Inflammatory macrophage (primary cell): ENCODE measurements at places on chromosomes 5 and 9.
A peak's percentile ranks its signal among the peaks of the same experiment; 100 is the strongest.

DNA sequence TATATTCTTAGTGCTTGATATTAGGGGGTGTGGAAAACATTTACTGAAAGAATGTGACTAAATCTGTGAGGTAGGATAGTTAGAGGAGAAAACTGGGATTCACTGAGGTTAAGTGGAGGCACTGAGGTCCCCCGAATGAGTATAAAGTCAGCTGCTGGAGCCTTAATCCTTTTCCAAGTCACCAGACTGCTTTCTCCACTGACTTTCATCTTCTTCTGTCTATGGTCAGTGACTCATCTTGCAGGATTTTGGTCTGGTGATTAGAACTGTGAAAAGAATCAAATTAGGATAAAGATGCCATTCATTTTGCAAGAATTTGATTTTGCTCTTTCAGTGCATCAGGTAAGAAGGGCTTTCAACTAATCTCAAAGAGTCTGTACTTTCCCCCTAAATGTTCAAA is 89.3 kb upstream of the ALDH1A1 start:
- no peak for DNase-seq

DNA sequence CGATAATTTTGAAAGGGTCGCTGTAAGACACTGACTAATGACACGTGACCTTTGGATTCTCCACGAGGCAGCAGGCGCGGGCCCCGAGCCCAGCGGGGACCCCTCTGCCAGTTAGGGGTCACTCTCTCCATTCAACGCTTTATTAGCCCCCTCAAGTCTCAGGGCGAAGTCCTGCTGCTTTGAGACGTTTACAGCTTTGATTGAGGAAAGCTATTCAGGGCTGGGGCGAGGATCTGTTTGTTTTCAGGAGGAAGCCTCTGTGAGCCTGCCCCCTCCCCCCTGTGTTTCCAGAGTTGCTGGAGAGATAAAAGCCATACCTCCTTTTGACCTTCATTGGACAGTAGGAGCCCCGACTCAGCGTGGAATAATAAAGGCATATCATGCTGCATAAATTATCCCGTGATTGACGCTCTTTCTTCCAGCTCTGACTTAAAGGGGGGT is 31.4 kb upstream of the MSX2 start:
- no peak for DNase-seq

GRCh38 chr5:14178671-14179211 is 35.6 kb downstream of the TRIO start:
- no peak for DNase-seq

DNA sequence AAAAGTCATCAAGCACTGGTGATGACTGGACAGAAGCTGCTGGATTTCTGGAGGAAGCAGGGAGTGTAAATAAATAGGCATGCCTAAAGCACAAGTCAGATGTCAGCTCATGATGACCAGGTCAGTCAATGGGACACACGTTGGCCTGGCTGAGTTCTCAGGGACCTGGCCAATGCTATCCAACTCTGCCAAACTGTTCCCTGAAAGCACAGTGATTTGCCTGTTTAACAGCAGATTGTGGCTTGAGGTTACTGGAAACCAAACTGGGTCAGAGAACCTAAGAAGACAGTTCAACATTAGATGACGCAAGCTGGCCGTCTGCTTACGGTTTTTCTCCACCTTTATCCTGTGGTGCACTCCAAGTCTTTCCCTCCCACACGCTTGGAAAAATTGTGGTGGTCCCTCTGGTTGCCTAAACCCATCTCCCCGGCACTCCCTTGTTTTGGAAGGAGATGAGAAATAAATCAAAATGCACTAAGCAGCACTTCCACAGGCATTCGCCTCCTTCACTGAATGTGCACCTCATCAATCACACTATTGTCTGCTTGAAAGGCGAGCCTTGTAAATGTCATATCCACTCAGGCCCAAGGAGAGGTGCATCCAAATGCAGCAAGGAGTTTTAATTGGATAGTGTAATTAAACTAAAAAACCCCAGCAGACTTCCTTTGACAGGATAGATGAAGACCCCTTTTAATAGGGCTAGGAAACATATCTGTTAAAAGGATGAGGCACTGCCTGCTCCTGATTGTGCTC is 199.4 kb downstream of the GAPVD1 start:
- no peak for DNase-seq

DNA sequence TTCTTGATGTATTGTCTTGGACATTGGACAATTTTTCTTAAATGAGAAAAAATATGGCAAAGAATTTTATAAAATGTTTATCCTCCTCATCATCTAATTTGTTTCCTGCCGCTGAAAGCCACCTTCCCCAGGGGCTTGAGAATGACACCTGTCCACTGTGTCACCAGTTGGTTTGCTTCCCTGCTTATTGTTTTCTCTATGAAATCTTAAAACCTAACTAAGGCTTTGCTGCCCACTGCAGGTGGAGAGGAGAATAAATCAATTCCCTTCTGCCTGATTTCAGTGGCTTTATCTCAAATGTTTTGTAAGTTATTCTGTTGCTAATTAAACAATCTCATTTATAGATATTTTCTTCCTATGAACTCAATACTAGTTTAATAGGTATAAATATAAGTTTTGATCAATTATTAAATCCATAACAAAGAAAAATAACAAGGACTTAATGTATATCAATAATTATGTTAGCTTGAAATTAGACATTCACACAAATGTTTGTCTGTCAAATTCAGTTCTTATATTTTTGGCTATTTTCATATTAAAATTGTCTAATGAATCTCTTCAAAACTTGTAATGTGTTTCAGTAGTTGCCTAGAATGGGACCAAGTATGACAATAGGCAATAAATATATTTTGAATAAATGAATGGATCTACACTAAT is 822.5 kb downstream of the PTPRD start:
- DNase-seq = peak; percentile 1

- DNase-seq = no peak
Observed at GRCh38 chr9:127258606-127259471, 5.7 kb upstream of the GARNL3 start.

GRCh38 chr5:56110646-56111403 is 116.1 kb upstream of the IL6ST start:
- no peak for DNase-seq

DNA sequence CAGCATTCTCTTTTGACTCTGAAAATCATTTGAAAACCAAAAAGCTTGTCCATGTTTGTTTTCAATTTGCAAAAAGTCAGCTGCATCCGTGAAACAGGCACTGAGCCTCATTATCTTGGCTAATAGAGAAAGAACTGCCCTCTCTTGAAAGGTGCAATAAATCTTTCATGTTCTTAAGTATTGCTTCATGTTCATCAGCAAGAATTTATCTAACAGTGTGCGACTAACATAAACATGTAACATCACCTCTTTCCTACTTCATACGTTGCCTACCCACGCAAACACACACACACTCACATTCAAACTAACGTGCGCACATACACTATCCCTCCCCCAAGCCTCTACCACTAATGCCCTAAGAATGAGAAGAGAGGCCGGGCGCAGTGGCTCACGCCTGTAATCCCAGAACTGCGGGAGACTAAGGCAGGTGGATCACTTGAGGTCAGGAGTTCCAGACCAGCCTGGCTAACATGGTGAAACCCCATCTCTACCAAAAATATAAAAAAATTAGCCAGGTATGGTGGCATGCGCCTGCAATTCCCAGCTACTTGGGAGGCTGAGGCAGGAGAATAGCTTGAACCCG is 629.7 kb upstream of the ZNF608 start:
- no peak for DNase-seq

- DNase-seq = no peak
Observed at GRCh38 chr5:83724001-83724400, 3.3 kb upstream of the HAPLN1 start.

- DNase-seq = no peak
Observed at GRCh38 chr5:159581502-159582249, 251.4 kb upstream of the IL12B start.

- no peak for DNase-seq
Observed at GRCh38 chr5:159511570-159511969, 181.3 kb upstream of the IL12B start.

DNA sequence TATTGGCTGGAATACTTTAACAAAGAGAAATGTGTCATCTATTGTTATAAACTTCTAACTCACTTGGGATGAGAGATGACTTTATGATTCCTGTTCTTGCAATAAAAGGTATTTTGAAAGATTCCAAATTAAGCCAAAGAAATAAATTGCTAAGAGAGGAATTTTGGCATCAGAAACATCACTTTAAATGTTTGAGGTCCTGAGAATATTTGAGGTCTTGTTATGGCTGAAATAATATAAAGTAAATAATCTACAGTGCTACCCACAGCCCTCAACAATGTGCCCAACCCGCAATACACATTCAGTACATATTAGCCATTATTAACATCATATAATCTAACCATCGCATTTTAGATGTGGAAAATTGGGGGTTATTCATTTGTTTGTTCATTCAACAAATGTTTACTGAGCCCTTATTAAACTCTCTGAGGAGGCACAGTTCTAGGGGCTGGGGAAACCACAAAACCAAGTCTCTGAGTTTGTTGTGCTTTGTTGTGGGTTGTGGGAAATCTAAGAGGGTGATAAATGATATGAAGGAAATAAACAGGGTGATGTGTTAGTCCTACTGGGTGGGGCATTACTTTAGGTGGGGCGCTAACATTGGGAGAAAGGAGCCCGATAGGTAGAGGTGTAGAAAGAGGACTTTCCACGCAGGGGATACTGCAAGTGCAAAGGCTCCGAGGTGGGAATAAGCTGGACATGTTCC is 135.2 kb upstream of the CLINT1 start:
- no peak for DNase-seq

- no peak for DNase-seq
Observed at GRCh38 chr5:92019376-92019990, 636.4 kb upstream of the ARRDC3 start.
